ENCODE measurements at places on chromosomes 6 and 20. TPM values are rescaled to one million over a fixed set of nuclear protein-coding genes. Genes with fewer than 3 reads are reported as not detected.

Gene LY6G6D
- total RNA-seq: not detected

Gene KIF13A
- total RNA-seq: 43.0 TPM

Gene SSTR4
- not detected for total RNA-seq

Gene TREML2
- total RNA-seq: not detected

Gene KIAA0408
- total RNA-seq: 6.8 TPM

Gene MATN4
- 0.09 TPM for total RNA-seq

Gene CST1
- 28.7 TPM for total RNA-seq

Gene MEP1A
- total RNA-seq: not detected

Gene ZNF391
- total RNA-seq: 1.9 TPM

Gene SLC22A2
- 1.4 TPM for total RNA-seq

Gene RIMS1
- total RNA-seq: 22.2 TPM

Gene FAM217B
- total RNA-seq: 12.8 TPM

Gene HIVEP1
- 15.2 TPM for total RNA-seq

- peak; percentile 63 for DNase-seq
Observed at GRCh38 chr20:51076786-51077685, 54.1 kb upstream of the KCNG1 start.

DNA sequence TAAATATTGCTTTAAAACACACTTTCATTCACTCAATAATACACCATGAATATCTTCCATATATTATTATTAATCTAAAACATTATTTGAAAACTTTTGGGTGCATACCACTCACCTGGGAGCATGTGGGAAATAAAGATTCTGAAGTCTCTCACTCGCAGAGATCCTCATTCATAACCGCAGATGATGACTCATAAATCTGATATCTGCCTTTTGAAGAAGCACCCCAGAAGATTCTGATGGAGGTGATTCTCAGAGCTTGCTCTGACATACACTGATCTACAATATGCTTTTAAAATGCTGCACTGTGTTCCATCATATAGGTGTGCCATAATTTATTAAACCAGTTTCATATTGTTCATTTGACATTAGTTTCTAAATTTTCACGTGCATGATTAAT is 135.0 kb upstream of the SGK1 start:
- DNase-seq: no peak

- no peak for DNase-seq
Observed at GRCh38 chr20:21372016-21372415, 25.3 kb downstream of the NKX2-4 start.

DNA sequence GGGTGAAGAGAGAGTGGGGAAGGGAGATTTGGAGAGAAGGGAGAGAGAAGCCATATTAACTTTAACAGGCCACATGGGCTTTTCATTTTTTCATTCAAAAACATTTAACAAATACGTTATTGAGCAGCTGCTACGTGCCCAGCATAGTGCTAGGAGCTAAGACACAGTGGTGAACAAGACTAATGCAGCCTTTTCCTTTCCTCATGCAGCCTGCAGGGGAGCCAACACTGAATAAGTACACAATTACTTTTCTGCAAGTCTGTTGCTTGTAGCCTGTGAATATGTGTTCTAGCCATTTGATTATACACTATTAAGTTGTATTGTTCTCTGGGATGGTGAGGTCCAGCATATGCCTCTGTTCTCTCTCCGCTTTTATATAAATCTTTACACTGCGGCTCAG is 1.9 kb upstream of the BLOC1S5 start:
- no peak for DNase-seq

- no peak for DNase-seq
Observed at GRCh38 chr6:38259736-38260135, 380.0 kb downstream of the BTBD9 start.

- DNase-seq: no peak
Observed at GRCh38 chr6:137776786-137777686, 90.0 kb upstream of the TNFAIP3 start.

- no peak for DNase-seq
Observed at GRCh38 chr6:146258206-146258605, 229.3 kb downstream of the GRM1 start.

GRCh38 chr20:57212534-57213276 is 53.7 kb downstream of the BMP7 start:
- peak; percentile 54 for DNase-seq

DNA sequence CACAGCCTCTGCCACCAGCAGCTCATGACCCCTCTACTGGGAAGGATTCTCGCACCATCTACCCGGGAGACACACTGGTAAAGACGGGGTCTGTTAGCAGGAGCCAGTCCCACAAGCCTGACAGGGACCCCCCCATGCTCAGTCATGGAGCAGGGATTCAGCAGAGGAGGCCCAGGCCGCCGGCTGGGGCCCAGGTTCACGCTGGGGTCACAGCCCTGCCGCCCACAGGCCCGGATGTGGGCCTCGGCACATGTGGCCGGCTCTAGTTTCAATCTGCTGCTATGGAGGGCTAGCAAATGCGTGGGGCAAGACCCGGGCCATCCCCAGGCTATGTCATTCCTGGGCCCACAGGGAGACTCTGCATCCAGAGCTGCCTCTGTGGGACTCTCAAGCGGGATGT is 25.1 kb downstream of the PXDC1 start:
- DNase-seq: no peak

- no peak for DNase-seq
Observed at GRCh38 chr20:49545572-49545971, 22.4 kb downstream of the PTGIS start.

GRCh38 chr20:4951299-4951698 is 50.0 kb downstream of the SLC23A2 start:
- DNase-seq: peak; percentile 36

- no peak for DNase-seq
Observed at GRCh38 chr6:4136354-4136831, 1.0 kb upstream of the ECI2 start.

DNA sequence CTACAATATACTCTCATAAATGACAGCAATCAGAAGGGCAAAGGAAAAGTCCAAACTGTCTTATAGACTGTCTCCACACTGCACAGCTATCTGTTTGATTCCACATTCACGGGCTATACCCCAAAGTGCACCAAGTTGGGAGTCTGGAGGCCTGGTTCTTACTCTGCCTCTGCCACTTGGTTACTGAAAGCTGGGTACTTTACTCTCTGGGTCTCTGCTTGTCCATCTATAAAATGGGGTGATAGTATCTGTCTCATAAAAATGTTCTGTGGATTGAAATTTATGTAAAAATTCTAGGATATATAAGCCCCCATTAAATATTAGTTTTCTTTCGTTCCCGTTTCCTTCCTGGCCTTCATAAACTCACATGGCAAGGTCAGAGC is 86.5 kb downstream of the CD164 start:
- DNase-seq: no peak

DNA sequence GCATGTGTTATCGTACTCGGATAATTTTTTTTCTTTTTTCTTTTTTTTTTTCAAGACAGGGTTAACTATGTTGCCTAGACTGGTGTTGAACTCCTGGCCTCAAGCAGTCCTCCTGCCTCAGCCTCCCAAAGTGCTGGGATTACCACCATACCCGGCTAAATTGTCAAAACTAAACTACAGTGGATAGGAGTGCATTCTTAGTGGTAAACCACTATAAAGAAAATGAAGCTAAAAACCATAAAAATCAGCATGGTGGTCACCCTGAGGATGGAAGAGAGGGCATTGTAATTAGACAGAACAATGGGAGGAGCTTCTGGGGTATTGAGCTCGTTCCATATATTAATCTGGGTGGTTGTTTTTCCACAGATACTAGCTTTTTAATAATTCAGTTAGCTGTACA is 6.2 kb upstream of the ZNF318 start:
- DNase-seq: no peak

DNA sequence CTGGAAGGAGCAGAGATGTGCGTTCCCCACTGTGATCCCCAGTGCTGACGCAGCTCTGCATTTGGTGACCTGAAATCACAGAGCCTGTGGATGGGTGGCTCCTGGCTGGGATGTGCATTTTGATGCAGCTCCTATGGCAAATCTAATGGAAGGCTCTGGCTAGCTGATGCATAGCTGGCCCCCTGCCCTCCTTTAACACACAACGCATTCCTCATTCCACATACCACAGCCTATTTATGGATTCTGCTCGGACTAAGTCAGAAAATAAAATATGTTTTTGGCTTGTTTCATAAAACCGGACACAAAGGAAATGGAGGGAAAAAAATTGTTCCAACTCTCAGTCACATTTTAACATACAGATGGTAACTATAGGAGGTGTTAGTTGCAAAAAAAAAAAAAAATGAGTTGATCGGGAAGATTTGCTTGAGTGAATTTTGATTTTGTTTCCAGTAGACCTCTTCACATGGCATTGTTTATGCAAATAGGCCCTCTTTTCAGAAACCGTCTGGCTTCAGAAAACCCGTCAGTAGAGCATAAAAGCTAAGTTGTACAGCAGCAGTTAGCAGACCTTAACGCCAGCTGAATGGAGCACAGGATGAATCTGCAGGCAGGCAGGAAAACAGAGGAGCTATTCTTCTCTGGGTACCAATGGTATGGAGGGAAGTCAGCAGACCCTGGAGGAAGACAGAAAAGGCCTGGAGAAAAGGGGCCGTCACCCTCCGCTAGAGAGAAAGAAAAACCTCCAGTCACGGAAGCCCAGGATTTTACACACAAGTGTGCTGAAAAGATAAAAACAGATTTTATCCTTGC is 215.4 kb downstream of the HDGFL1 start:
- DNase-seq: no peak

Measured in mucosa of gallbladder (tissue), 1 donor.